ENCODE measurements at places on chromosomes 12 and 14.

- no peak for DNase-seq
These were observed 134.2 kb upstream of the PWP1 start for GRCh38 chr12:107551434-107551833.

- DNase-seq, result peak; percentile 4
These were observed 985.7 kb upstream of the FBXO33 start for GRCh38 chr14:40417777-40418401.

DNA sequence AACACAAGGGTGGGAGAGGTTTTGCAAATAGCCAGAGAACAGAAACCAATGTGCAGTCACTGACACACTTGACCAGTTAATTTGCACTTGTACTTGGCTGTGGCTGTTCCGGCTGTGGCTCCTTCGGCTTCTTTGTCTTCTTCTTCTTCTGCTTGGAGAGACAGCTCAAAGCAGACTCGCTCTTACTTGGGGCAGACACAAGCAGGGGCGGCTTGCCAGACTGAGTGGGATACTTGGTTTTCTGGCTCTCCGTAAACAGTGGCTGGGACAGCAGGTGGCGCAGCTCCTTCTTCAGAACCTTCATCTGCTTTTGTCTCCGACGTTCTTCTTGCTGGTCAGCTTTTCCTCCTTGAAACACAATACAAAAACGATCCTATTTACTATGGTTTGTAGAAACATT, 25.0 kb downstream of the OTUB2 start:
- DNase-seq, result no peak

- DNase-seq, result no peak
These were observed 208.6 kb downstream of the SLC38A4 start for GRCh38 chr12:46617167-46617566.

- DNase-seq, result no peak
These were observed 17.8 kb downstream of the OTUB2 start for GRCh38 chr14:94043756-94044475.

GRCh38 chr12:96501908-96502307, 12.5 kb downstream of the CFAP54 start:
- DNase-seq, result no peak

- no peak for DNase-seq
These were observed 3.2 kb upstream of the ZNF839 start for GRCh38 chr14:102316338-102316742.

- peak; percentile 84 for DNase-seq
These were observed at the start of gene CLMN for GRCh38 chr14:95319312-95320077. TSS of gene CLMN (minus strand) at chr14:95319908. CDS start at chr14:95319792, 116 bp downstream.

DNA sequence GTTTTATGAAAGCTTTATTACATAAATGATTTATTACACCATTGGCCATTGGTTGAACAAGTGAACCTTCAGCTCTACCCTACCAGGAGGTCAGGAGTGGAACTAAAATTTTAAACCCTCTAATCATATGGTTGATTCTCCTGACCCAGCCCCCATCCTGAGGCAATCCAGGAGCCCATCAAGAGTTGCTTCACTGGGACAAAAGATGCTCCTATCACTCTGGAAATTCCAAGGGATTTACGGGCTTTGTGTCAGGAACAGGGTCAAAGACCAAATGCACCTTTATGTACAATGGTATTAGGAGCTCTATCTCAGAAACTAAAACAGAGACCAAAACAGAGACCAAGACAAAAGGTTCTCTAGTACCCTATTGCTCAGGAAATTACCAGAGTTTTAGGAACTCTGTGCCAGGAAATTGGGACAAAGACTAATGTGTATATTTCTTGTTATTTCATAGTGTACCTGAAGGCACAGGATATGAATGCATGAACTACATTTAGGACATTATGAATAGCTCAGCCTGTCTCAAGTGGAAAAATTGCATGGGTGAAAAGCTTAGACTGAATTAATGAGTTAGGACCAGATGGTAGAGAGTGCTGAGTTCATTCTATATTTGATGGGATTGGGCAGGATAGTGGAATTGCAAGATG, 171.7 kb upstream of the FLRT2 start:
- no peak for DNase-seq

DNA sequence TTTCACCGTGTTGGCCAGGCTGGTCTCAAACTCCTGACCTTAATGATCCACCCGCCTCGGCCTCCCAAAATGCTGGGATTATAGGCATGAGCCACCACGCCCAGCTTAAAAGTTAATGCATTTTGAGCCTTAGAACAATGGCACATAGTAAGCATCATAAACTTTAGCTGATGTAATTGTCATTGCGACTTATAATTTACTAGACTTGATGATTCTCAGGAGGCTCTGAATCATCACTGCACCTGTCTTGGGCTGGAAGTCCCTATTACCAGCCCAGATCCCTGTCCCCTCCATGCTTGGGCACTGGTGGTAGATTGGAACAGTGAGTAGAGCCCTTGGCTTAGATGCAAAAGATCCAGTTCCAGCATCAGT, 26.1 kb downstream of the KMT5A start:
- no peak for DNase-seq

GRCh38 chr14:24231263-24232120, 675 bp downstream of the NEDD8 start:
- no peak for DNase-seq

DNA sequence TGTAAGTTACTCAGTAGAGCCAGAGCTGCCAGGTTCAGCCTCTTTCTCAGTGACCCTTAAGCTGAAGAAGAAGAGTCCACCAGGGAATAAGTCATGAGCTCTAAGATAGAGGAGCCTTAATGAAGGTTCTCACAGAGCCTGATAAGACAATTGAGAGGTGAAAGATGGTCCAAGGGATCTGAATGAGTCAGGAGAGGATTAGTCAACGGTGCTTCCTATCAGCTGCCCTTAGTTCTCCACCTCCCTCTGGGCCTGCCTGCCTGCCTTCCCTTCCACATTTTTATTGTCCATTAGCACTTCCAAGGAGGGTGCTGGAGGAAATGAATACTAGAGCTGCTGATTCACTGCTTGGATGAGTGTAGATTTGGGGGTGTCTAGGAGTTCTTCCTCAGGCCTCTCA, 161.7 kb upstream of the RMST start:
- DNase-seq, result no peak

DNA sequence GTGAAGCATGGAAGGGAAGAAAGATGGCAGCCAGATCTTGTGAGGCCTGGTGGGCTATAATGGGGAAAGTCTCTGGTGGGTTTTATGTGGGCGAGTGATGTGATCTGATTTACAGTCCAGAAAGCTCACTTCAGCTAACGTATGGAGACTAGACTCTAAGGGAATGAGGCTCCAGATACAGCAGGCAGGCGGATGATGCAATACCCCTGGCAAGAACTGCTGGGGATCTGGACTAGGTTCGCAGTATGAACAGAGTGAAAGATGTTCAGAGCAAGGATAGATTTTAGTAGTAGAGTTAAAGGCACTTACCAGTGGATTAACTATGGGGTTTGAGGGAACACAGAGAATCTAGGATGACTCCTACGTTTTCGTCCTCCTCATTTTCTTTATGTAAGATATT, 253.1 kb downstream of the ANO2 start:
- no peak for DNase-seq

- no peak for DNase-seq
These were observed 277.9 kb downstream of the ITPR2 start for GRCh38 chr12:26555139-26555538.

GRCh38 chr14:103273745-103274615, 60.1 kb upstream of the EIF5 start:
- no peak for DNase-seq

- no peak for DNase-seq
These were observed 108.7 kb upstream of the HIF1A start for GRCh38 chr14:61586544-61587055.

DNA sequence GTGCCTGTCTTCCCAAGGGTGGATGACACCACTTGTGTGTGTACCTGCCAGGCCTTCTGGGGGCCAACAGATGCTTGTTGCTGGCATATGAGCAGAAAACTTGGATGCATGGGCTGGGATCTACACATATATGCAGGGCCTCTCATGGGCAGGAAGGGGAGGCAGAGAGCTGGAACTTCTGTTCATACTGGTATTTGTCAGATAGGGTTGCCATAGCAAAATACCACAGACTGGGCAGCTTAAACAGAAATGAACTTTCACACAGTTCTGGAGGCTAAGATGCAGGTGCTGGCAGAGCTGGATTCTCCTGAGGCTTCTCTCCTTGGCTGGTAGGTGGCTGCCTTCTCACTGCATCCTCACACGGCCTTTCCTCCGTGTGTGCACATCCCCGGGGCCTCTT, 121.8 kb downstream of the SUDS3 start:
- DNase-seq, result no peak

DNA sequence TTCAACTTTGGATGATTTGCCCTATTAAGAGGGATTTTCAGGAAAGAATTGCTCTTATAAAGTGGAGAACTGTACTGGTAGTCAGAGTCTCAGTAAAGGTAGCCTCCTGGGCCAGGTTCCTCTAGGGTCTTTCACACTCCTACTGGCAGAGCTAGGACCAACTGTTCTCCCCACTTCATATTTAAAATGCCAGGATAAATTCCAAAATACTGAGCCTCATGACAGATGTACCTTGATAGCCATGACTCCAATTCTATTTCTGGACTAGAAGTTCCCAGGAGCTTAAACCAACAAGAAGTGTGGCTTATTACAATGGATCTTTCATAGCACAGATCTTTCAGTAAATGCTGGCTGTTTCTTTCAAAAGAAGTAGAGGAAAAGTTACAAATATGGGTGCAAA, 126.5 kb downstream of the C12orf75 start:
- DNase-seq, result no peak

DNA sequence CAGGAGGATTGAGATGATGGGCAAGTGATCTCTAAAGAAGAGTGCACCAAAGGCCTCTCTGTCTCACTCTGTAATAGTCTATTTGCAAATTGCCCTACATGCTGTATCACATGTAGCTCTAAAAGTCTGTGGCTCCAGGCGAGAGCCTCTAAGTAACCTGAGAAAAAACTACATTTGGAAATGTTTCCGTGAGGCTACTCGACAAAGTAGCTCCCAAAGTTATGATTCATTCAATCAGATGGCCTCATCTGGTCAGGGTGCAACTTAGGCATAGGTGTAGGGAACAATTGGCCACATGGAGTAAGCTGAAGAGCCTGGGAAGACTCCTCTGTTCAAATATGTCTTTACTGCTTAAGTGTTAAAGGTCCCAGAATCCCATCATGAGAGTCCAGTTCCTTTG, 155.4 kb upstream of the PLEKHG7 start:
- DNase-seq, result no peak

DNA sequence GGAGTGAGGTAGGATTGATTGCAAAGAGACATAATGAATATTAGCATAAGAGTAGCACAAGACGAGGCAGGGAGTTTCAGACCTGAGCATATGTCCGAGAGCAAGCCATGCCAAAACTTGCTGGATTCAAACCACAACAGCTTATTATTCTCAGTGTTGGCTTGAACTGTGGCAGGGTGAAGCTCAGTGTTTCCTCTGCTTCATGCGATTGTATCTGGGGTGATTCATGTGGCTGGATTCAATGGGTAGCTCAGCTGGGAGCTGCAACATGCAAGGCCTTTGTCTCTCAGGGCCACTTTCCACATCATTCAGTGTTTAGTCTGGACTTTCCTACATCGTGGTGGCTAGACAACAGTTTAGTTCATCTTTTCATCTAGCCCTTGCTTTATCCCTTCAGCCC, 22.1 kb upstream of the E2F7 start:
- DNase-seq, result no peak

GRCh38 chr12:96150442-96150841, 43.7 kb upstream of the ELK3 start:
- no peak for DNase-seq

GRCh38 chr12:3119192-3119755, 42.1 kb downstream of the TSPAN9 start:
- no peak for DNase-seq

GRCh38 chr14:65533736-65534404, 121.3 kb downstream of the FUT8 start:
- DNase-seq, result no peak

DNA sequence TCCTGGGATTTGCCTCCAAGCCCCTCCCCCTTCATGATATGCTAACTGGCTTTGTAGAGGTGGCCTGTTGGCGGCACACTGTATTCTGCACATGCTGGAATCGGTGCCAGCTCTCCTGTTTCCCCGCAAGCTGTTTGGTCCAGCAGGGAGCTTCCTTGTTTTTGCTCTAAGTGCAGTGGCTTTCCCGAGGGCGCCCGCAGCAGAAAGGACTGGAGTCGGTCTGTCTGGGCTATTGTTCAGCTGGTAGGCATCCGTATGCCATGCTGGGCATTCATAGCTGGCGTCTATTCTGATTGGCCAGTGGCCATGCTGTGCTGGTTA, 88.9 kb upstream of the MED13L start:
- DNase-seq, result no peak

DNA sequence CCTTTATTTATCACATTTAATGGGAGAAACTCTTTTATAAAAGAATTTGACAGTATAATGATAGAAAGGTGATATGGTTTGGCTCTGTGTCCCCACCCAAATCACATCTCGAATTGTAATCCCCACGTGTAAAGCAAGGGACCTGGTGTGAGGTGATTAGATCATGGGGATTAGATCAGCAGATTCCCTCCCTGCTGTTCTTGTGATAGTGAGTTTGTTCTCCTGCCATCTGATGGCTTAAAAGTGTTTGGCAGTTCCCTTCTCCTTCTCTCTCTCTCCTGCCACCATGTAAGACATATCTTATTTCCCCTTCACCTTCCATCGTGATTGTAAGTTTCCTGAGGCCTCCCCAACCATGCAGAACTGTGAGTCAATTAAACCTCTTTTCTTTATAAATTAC, 1110.3 kb downstream of the FLRT2 start:
- DNase-seq, result no peak

- no peak for DNase-seq
These were observed 381.7 kb downstream of the DIO2 start for GRCh38 chr14:79829405-79830166.

DNA sequence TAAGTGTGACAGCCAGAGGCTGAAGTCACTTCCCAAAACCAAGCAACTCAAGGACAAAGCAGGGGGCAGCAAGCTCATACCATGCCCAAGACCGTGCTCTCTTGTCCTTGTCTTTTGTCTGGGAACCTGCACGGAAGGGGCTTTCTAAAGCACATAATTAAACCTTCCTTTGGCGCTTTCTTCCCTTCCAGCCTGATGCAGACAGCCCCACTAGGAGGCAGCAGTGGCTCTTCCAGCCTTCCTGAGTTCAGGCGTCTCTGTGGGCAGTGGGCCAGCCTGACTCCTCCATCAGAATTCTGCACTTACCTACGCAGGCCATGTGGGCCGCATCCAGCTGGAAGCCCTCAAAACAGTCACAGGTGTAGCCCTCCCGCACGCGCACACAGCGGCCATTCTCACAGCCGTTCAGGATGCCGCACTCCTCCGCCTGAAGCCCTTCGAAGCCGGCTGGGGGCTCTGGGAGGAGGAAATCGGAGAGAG, 7.6 kb downstream of the ISCA2 start:
- DNase-seq, result no peak

DNA sequence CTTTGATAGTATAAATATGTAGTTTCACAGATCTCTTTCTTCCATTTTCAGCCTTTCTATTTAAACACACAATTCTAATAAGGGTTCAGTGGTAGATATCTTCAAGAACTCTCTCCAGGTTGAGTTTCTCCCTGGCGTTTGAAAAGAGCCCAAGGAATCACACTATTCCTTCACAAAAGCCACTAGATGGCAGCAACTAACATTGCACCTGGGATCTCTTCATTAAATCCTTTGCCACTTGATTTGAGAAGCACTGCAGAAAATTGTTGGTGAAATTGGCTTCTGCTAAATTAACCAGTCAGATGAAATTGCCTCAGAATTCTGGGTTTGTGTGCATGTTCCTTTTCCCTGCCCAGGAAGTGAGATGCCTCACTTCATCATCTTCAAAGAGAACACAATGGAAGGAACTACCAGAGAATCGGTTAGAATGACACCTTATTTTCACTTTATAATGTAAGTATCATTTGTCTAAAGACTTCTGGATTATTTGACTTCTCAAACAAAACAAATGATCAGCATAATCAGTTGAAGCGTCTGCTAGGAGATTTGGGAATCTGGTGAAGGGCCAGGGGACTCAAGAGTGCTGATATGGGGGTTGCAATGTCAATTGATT, 6.8 kb downstream of the CCDC198 start:
- no peak for DNase-seq
